Esophagus (tissue), 2 donors: ENCODE measurements at places on chromosomes 3 and 15. TPM values are rescaled to one million over a fixed set of nuclear protein-coding genes. Genes with fewer than 3 reads are reported as not detected.

The TP63 gene
- 57.2 TPM for polyA plus RNA-seq

The DZIP1L gene
- 3.9 TPM for polyA plus RNA-seq

The EPHB3 gene
- polyA plus RNA-seq: 24.6 TPM

The FAM107A gene
- 7.2 TPM for polyA plus RNA-seq

The GOLGA8M gene
- 0.43 TPM for polyA plus RNA-seq

The TRPM1 gene
- 0.37 TPM for polyA plus RNA-seq

The TICRR gene
- 4.4 TPM for polyA plus RNA-seq

The HRH1 gene
- 1.2 TPM for polyA plus RNA-seq

The VWA5B2 gene
- polyA plus RNA-seq: 0.04 TPM

The FBLN2 gene
- polyA plus RNA-seq: 6.0 TPM

The MST1R gene
- polyA plus RNA-seq: 23.6 TPM

The TAGLN3 gene
- 0.02 TPM for polyA plus RNA-seq

The WDR82 gene
- 19.9 TPM for polyA plus RNA-seq

The ARGFX gene
- not detected for polyA plus RNA-seq

The ZNF502 gene
- polyA plus RNA-seq: 2.2 TPM

The SLC28A2 gene
- not detected for polyA plus RNA-seq

The MEX3B gene
- 0.39 TPM for polyA plus RNA-seq

The STAB1 gene
- 39.0 TPM for polyA plus RNA-seq

The TGM5 gene
- polyA plus RNA-seq: 9.5 TPM

The EIF3J gene
- polyA plus RNA-seq: 34.4 TPM

The EFHB gene
- polyA plus RNA-seq: 0.11 TPM

The HES1 gene
- 68.9 TPM for polyA plus RNA-seq

The RPS17 gene
- polyA plus RNA-seq: 4,224 TPM

The GOLGA6A gene
- polyA plus RNA-seq: 0.02 TPM

The LMAN1L gene
- polyA plus RNA-seq: 0.61 TPM

The NR2F2 gene
- polyA plus RNA-seq: 5.0 TPM

The RTP1 gene
- not detected for polyA plus RNA-seq

The WDR93 gene
- 0.02 TPM for polyA plus RNA-seq

The NPAP1 gene
- under 0.01 TPM for polyA plus RNA-seq

The MANF gene
- 82.3 TPM for polyA plus RNA-seq

The UNC45A gene
- polyA plus RNA-seq: 35.0 TPM

The FEZF2 gene
- not detected for polyA plus RNA-seq

The PAK6 gene
- 14.7 TPM for polyA plus RNA-seq

The SNAPC5 gene
- polyA plus RNA-seq: 18.5 TPM

The GHSR gene
- not detected for polyA plus RNA-seq

The MGA gene
- 2.8 TPM for polyA plus RNA-seq

The IL5RA gene
- polyA plus RNA-seq: not detected

The CX3CR1 gene
- 0.21 TPM for polyA plus RNA-seq

The RASL12 gene
- polyA plus RNA-seq: 10.9 TPM

The SLC22A14 gene
- polyA plus RNA-seq: 0.31 TPM

The SLITRK3 gene
- polyA plus RNA-seq: 0.94 TPM

The HYAL1 gene
- 3.2 TPM for polyA plus RNA-seq

The THSD4 gene
- 34.1 TPM for polyA plus RNA-seq

The PDCD7 gene
- polyA plus RNA-seq: 17.8 TPM

The ACP3 gene
- polyA plus RNA-seq: 48.4 TPM

The ITIH1 gene
- 0.13 TPM for polyA plus RNA-seq

The ADCY5 gene
- 4.4 TPM for polyA plus RNA-seq
